ENCODE measurements at places on chromosomes 16 and 17.

DNA sequence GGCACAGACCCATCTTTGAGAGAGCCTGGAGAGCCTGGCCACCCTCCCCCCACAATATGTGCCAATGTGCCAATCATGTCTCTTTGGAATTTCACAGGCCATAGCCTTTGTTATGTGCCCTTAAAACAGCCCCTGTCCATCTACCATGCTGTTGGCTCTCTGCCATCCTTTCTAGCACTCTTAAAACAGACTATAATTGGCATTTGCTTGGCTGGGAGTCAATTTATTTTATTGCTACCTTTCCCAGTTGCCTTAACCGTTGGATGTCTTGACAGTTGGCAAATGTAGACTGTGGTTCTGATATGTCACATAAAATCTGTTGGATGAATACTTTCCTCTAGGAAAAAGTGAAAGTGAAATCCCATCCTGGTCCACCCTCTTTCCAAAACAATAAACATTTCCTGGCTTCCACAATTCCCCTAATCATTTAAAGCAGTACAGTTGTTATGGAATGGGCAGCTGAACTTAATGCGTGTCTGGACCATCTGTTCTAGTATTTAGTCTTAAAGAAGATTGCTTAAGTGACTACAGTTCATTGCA lies 394.0 kb downstream of the KCNJ2 start:
- DNase-seq = no peak

DNA sequence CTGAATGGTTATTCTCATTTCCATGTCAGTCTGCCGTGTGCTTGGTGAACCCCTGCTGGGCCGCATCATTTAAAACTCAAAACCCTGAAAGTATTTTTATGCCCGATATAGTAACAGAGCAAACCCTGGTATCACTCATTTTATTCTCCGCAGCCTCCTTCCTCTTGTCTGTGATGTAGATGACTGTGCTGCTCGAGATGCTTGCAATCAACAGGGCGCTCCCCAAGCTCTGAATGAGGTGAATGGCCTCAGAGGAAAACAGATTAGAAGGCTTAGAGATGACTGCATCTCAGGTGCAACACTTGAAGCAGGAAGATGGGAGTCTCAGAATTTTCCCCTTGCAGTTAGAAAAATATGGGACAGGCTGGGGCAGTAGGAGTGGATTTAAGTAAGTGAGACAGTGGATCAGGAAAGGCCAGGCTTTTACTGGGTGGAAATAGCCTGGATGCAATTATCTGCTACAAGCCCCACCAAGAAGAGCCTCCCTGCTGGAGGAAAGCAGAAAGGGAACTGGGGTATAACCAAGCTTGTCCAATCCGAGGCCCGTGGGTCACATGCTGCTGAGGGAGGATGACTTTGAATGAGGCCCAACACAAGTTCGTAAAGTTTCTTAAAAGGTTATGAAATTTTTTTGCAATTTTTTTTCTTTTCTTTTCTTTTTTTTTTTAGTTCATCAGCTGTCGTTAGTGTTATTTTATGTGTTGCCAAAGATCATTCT lies 166.9 kb downstream of the CDH13 start:
- no peak for DNase-seq

- no peak for DNase-seq
Observed at GRCh38 chr17:8726941-8727555, 17.6 kb downstream of the CCDC42 start.

GRCh38 chr16:68342620-68343019 lies 31.8 kb downstream of the PRMT7 start:
- no peak for DNase-seq

GRCh38 chr16:51268237-51268636 lies 117.2 kb upstream of the SALL1 start:
- peak; percentile 92 for DNase-seq

DNA sequence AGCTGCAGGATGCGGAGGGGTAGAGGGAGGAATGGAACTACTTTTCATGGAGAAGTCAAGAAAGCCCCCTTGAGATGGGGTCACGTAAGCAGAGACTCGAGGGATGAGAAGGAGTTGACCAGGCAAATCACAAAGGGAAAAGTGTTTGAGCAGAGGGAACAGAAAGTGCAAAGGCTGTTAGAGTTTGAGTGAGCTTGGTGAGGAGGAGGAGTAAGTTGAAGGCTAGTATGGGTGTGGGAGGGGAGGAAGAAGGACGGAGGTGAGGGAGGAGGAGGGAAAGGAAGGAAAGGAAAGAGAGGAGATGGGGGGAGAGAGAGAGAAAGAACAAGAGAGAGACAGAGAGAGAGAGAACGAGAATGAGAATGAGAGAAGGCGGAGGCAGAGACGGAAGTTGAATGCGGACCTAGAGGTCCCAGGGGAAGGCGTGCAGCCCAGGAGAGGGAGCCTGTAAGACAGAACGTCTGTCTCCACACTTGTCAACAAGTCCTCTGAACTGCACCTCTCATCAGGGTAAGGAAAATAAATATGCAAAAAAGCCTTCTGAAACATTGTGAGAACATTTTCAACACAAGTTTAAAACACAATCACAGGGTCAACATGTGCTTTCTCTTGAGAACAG lies 279.8 kb upstream of the EEF2KMT start:
- DNase-seq = no peak

DNA sequence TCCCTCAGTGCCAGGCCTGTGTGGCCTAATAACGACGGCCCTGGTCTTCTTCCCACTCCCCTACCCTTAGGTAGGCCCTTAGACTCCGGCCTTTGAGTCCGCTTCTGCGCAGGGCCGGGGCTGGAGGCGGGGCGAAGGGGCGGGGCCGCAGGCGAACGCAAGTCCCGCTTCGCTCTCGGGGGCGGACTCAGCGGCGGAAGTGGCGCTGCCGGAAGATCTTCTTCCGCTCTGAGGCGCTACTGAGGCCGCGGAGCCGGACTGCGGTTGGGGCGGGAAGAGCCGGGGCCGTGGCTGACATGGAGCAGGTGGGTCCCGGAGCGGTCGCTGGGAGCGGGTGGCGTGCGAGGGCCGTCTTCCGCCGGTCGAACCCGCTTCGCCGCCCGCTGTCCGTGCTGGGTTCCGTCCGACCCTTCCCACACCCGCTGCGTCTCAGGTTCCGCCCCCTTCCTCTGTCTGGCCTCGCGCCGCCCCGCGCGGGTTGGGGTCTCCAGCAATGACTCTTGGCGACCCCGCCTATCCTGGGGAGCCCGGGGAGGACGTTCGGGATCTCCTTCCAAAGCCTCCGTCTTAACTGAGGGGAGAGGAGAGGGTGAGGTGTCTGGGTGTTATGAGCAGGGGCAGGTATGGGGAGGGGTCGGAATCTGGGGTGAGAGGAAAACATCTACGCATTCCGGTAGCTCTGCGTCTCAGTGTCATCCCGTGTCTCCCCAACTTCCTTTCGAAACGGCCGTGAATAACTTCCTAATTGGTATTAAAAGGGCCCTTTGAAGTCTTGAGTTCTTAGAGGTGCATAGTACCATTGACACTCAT lies at the start of gene STARD3:
STARD3 (plus strand) TSS at position 218 of the 810 bp plus-strand sequence. CDS start 16,388 bp downstream, outside the sequence.
- peak; percentile 83 for DNase-seq

DNA sequence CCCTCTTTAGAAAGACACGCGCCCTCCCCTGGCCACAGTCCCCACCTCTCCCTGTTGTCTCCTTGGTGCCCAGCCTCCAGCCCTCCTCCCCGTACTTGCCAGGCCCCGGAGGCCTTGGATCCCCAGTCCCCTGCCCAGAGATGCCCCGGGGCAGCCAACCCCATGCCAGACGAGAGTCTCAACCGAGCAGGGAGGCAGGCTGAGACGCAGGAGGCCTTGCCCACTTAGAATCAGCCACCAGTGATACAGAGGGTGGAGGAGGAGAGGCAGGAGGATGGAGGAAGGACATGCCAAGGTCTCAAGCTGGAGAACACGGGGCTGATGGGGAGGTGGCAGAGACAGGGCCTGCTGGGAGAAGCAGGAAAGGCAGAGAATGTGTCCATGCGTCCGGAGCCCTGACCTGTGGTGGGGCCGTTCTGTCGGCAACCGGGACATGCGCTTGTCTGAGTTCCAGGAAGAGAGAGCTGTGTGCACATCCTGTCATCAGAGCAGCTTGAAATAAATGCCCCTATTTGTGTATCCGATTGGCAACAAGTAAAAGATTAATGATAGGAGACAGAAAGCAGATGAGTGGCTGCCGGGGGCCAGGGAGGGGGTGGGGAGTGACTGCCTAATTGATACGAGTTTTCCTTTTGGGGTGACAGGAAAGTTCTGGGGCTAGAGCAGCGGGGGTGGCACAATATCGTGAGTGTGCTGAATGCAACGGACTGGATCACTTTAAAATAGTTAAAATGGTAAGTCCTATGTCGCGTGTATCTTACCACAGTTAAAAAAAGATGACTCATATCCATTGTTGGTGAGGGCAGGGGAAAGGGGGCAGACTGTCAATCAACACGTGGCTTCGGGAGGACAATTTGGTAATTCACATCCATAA lies 44.7 kb upstream of the MEAK7 start:
- DNase-seq = peak; percentile 39

- no peak for DNase-seq
Observed at GRCh38 chr17:2180768-2181167, 122.8 kb downstream of the SMG6 start.

GRCh38 chr16:64412578-64413280 lies 709.1 kb downstream of the CDH11 start:
- no peak for DNase-seq

GRCh38 chr16:11020792-11021551 lies 76.6 kb downstream of the CLEC16A start:
- no peak for DNase-seq

- peak; percentile 29 for DNase-seq
Observed at GRCh38 chr16:67842509-67843342, 606 bp downstream of the THAP11 start.

GRCh38 chr16:24993722-24994686 lies 21.2 kb downstream of the ARHGAP17 start:
- no peak for DNase-seq

DNA sequence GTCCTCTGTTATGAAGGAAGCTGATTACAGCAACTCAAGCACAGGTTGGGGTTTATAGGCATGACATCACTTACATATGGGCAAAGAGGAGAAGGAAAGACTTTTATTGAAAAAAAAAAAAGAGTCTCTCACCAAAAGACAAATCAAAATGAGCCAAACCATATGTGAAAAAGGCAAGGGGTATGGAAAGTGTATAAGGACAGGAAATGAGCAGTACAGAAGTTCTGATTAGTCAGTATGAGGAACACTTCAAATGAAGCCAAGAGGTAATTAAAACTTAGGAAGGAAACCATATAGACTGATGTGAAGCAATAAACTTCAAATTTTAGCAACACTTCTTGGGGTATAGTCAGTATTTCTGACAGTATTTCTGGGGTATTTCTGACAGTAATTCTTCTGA lies 1372.6 kb downstream of the CDH11 start:
- DNase-seq = no peak

DNA sequence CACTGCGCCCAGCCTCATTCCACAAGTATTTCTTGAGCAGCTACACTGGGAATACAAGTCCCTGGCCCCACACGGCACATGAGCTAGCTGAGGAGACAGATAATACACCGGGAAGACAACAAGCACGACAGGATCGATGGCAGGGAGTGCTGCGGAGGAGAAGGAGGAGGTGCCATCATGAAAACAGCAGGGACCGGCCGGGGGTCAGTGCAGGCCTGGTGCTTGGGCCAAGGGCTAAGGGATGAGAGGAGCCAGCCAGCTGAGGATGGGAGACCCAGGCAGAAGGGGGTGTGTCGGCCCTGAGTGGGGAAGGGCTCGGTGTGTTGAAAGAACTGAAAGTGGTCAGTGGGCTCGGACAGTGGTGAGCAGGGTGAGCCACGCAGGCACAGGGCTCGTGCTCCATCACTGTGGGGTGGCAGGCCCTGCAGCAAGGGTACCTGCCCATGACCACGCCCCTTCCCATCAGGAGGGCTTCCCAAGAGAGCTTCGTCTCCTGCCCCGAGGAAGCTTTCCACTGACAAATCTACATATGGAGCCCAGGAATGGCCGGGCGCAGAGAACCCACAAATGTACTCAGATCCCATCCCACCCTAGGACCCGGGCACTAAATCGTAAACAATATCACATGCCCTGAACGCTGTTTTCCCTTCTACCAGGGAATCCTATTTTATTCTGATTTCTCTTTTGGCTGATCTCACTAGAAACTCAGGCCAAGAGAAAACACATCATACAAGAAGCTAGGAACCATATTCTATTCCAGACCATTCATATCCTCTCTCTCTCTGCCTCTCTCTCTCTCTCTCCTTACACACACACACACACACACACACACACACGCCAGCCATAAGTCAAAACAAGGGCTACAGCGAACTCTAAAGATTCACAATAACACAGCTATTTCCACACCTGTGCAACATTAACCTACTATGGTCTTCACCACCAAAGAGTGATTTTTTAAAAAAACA lies 50.7 kb upstream of the TNRC6C start:
- DNase-seq = no peak

DNA sequence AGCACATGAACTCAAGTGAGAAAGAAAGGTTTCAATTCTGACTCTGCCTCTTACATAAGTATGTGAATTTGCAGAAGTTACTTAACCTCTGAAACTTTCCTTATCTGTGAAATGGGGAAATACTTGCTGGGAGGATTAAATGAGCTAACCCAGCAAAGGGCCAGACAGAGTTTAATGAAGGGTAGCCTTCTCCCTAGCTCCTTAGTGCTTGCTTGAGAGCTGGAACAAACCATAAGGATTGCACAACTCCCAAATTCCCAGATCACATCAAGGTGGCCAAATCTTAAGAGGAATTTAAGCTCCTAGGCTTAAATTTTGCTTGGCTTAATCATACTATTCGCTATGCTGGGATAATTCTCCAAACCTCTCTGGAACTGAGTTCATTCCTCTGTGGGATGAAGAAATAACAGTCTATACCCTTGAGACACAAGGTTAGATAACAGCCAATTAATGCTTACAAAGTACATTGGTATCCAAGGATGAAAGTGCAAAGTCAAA lies 11.8 kb upstream of the WSB1 start:
- DNase-seq = peak; percentile 22

DNA sequence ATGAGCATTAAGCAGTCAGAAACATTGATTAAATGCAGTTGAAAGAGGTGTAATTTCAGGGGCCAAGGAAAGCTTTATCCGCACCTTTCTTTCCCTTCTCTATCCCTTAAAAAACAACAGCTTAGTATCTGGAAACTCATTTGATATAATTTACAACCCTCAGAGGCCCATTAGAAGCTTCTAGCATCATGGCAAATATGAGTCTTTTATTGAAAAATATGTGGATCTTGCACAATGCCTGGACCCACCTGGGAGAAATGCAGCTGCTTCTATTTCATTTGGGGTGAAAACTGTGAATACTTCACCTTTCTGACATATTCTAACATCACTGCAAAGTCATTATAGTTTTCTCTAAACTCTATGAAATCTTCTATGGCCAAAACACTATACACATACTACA lies 492.2 kb upstream of the PSMD7 start:
- DNase-seq = no peak

DNA sequence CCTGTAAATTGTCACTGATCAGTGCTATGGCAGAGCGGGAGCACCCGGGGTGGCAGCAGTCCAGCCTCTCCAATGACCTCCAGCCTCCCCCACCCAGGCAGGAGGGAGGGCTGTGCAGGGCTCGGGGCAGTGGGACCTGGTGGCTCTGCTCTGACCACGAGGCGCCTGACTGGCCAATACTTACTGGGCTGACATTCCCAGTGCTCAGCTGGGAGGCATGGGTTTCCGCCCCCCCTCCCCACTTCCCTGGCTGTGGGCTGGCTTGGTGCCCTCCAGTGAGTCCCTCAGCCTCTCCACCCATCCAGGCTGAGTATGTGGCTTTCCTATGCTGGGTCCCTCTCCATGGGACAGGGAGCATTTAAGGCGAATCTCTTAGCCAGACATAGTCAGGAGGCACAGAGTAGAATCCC lies 2.7 kb downstream of the SOCS3 start:
- DNase-seq = peak; percentile 38
